ENCODE measurements at places on chromosomes 5 and 9.

DNA sequence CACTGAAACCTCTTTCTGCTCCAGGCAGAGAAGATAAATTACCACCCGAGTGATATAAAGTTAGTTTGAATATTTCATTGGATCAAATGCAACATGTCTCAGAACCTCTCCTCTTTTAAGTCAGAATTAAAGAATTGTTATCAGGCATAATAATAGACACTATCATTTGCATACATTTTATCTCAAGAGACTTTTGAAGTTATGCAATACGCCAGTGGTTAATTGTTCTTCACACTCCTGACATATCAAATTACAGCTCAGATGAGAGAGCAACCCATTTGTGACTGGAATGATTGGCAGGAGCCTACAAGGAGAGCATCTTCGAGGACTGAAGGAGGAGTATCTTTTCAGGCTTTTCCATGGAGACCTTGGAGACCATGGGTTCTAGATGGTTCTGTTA is 452.2 kb downstream of the KDM4C start:
- DNase-seq = no peak

DNA sequence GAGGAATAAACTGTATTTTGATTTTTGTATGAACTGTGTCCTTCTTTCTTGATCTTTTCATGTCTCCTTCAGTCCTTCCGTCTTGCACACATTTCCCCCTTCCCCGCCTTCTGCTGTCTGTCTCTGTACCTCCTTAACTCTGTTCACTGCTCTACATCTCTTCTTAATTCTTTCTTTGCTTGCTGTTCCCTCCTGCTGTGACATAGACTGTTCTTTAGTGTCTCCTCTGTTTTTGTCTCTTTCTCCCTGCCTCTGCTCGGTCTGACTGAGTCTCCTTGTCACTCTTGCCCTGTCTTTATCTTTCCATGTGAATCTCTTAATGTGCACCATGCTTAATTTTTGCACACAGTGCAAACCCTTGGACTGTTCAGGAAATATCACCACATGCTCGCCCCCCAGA is 113.0 kb downstream of the TRIM32 start:
- no peak for DNase-seq

DNA sequence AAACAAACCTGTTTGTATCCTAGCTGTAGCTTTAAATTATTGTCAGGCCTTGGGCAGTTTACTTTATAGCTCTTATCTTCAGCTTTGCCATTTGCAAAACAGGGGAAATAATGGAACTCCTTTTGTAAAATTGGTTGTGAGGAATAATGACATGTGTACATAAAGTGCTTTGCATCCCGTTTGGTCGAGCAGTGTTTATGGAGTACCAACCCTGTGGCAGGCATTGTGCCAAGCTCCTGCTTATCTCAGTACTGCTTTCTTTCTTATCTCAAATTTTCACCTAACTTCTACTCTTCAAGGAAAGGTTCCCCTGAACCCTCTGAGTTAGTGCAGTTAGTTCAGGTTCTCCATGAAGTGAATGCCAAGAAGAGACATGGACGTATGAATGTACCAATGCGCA is 9.4 kb upstream of the TENT2 start:
- DNase-seq = no peak

GRCh38 chr5:178525906-178526732 is 64.1 kb downstream of the COL23A1 start:
- no peak for DNase-seq

GRCh38 chr5:113273948-113274347 is 160.8 kb downstream of the TSSK1B start:
- no peak for DNase-seq

DNA sequence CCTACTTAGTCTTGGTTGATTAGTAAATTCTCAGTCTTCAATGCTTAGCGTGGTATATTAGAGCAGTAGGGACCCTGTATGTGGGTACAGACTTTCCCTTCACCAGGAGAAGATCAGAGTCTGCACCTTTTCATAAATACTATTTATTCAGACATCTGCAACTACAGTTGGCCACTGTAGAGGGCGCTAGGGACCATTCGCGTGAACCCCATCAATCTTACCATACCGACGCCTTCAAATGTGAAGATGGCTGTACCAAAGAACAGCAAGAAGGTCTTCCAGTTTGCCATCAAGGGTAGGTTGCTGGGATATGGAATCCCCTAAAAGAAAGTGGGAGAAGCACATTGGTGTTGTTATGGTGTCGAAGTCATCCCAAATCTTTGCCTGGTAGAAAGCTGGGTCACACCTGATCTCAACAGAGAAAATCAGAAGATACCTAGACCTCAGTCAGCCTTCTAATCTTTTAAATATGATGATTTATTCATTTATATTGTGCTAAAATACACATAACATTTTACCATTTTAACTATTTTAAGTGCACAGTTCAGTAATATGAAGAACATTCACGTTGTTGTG is 19.1 kb downstream of the SLC36A3 start:
- DNase-seq = no peak

GRCh38 chr5:94524841-94525697 is 93.3 kb downstream of the KIAA0825 start:
- DNase-seq = no peak

GRCh38 chr9:121963528-121963995 is 129.5 kb downstream of the TTLL11 start:
- no peak for DNase-seq

GRCh38 chr9:18448101-18448500 is 25.9 kb upstream of the ADAMTSL1 start:
- no peak for DNase-seq

DNA sequence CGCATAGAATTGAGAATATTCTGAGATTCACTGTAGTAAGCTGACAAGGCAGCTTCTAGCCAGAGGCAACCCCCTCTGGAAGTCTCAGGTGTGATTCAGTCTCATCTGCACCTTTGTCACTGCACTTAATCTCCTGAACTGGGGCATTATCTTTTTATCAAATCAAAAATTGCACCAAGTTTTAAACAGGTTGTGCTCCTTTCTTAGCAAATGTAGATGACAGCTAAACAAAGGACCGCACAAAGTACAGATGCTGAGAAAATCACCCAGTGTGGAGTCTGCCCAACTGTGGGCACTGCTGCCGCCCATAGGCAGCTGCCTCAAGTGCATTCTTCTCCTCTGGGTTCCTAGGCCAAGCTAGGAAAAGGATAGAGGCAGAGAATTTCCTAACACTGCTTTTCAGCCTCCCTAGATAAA is 51.1 kb downstream of the STARD4 start:
- no peak for DNase-seq

- no peak for DNase-seq
These were observed 402.4 kb downstream of the ARHGEF28 start for GRCh38 chr5:74028406-74028805.

Measured in forelimb muscle (tissue), 1 donor.